ENCODE measurements at places on chromosomes 16 and 17. TPM values are rescaled to one million over a fixed set of nuclear protein-coding genes. Genes with fewer than 3 reads are reported as not detected.

The SLC43A2 gene
- total RNA-seq: 4.8 TPM

The ALOX15B gene
- total RNA-seq: not detected

The OR2C1 gene
- not detected for total RNA-seq

The LRRC46 gene
- total RNA-seq: 3.0 TPM

The CCT6B gene
- 0.80 TPM for total RNA-seq

The TNP2 gene
- not detected for total RNA-seq

The RBFOX1 gene
- total RNA-seq: not detected

The UTS2R gene
- total RNA-seq: not detected

The ZNF205 gene
- total RNA-seq: 10.8 TPM

The PPP1R1B gene
- not detected for total RNA-seq

The MAP3K14 gene
- total RNA-seq: 44.8 TPM

The CPHXL2 gene
- total RNA-seq: not detected

The PYY gene
- total RNA-seq: not detected

The CD300LG gene
- total RNA-seq: not detected

The OSGIN1 gene
- 26.7 TPM for total RNA-seq

The PMFBP1 gene
- total RNA-seq: 0.05 TPM

The KIF19 gene
- total RNA-seq: not detected

The NPIPA3 gene
- 1.2 TPM for total RNA-seq

The SKAP1 gene
- total RNA-seq: not detected

The YBX2 gene
- 0.52 TPM for total RNA-seq

The ARL5C gene
- not detected for total RNA-seq

The CCL18 gene
- not detected for total RNA-seq

The MRPL10 gene
- 89.8 TPM for total RNA-seq

Data from A549 treated with GW870086 at 1 μM for 4 hours (cell line).